ENCODE measurements at places on chromosomes 11 and 22.

DNA sequence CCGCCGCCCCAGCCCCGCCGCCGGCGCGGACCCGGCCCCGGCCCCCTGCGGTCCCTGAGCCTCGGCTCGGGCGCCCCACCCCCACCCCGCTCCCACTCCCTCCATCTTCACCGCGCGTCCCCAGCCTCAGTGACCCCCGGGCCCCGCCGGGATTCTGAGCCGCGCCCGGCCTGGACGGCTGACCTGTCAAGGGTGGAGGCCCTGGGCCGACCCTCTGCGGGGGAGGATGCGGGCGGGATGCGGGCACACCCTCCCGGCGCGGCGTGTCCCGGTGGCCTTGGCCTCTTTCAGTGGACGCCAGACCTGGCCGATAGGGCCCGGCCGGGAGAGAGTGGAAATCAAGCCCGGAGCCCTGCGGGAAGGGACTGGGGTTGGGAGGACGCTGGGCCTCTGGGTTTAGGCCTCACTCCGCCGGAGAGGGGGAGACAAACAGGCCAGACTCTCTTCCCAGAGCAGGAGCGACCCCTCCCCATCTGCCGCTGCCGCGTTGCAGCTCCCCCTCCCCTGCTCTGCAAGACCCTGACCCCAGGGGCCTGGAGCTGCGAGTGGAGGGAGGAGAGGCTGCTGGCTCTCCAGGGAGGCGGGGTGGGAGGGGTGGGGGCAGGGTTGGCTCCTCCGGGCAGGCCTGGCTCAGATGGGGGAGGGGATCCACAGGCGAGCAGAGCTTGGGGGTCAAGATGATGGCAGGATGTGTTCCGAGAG lies 525 bp downstream of the MAPK8IP2 start:
- no peak for DNase-seq

DNA sequence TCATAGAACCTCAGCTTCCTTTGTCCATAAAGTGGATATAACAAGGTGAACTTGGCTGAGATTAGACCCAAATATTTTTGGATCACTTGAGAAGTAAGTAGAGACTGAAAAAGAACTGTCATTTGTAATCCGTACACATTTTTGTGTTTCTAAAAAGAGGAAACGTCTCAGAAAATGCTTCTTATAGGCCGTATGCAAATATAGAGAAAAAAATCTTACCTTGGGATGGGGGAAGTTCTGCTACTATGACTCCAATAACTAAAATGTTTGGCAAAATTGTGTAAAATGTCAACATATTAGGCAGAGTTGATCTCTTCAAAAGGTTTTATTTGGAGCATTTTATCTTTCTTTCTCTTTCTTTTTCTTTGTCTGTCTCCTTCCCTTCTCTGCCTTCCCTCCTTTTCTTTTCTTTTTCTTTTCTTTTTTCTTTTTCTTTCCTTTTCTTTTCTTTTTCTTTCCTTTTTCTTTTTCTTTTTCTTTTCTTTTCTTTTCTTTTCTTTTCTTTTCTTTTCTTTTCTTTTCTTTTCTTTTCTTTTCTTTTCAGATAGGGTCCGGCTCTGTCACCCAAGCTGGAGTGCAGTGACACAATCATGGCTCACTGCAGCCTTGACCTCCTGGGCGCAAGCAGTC lies 48.2 kb downstream of the ADM start:
- no peak for DNase-seq

DNA sequence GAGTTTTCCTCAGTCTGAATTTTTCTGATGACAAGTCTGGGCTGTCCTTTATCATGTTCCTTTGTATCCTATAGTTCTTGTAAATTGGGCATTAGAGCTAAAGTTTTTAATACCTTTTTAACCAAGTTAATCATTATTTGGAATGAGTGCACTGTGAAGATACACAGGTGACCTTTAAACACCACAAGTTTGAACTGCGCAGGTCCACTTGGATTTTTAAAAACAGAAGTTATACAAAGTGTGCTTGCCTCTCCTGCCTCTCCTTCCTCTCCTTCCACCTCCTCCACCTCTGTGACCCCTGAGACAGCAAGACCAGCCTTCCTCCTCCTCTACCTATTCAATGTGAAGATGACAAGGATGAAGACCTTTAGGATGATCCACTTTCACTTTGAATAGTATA lies 4.4 kb upstream of the TCP11L1 start:
- no peak for DNase-seq

DNA sequence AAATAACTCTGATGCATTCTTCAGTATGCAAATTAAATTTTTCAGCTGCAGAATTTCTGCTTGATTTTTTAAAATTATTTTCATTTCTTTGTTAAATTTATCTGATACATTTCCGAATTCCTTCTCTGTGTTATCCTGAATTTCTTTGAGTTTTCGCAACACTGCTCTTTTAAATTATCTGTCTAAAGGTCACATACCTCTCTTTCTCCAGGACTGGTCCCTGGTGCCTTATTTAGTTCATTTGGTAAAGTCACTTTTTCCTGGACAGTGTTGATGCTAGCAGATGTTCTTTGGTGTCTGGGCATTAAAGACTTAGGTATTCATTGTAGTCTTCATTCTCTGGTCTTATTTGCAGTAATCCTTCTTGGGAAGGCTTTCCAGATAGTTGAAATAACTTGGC lies 577.4 kb upstream of the LUZP2 start:
- DNase-seq: no peak

- DNase-seq: no peak
Measured at GRCh38 chr11:72443016-72443415, 8.7 kb upstream of the CLPB start.

DNA sequence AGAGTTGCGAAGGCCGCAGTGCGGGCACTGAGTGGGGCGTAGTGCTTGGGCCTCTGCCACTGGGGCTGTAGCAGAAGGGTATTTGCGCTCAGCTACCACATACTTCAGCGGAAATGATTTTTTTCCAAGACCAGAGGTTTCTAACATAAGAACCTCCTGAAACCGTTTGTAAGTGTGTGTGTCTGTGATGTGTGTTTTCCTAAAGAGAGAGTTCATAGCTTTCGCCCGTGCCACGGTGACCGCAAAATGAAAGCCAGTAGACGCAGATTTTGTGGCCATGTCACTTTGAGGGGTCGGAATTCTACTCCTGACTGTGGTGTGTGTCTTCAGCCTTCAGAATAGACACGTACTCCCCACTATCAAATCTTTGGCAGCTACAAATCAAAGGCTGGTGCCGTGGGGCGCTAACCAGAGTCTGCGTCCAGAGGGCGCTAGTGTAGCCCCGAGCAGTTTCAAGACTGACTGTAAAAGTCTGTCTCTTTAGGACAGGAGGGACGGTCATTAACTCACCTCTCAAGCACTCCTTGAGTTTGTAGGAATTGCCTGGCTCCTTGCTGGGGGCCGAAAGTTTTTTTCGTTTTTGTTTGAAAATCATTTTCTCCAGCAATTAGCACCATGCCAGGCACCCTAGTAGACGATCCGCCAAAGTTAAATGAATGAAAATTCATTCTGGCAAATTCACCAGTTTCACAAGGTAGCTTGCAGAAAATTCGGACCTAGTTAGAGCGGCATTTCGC lies 2.5 kb upstream of the CALCA start:
- peak; percentile 37 for DNase-seq

DNA sequence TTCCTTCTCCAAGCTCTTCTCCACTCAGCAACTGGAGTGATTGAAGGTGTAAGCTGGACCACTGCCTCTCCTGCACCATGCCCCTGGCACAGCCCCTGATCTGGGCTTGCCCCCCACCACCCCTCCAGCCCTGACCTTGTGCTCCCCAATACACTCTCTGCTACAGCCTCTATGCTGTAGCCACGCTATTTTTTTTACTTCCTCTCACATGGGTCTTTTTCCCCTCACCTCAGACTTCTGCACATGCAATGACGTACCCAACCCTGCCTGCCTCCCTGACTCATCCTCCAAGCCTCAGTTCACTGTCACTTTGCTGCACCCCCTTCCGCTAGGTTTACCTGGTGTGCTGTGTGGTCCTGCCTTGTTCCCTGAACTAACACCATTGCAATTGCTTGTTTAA lies 9.0 kb downstream of the CSNK2A3 start:
- no peak for DNase-seq

- no peak for DNase-seq
Measured at GRCh38 chr22:45094825-45095224, 68.9 kb upstream of the NUP50 start.

- no peak for DNase-seq
Measured at GRCh38 chr22:22943521-22944267, 56.1 kb downstream of the IGLL5 start.

- DNase-seq: no peak
Measured at GRCh38 chr11:36103933-36104530, 160.2 kb downstream of the LDLRAD3 start.

GRCh38 chr11:124865181-124865901 lies at the start of gene ROBO3:
Gene ROBO3 (plus strand): TSS chr11:124865432. CDS start chr11:124865578, 146 bp downstream.
- no peak for DNase-seq

DNA sequence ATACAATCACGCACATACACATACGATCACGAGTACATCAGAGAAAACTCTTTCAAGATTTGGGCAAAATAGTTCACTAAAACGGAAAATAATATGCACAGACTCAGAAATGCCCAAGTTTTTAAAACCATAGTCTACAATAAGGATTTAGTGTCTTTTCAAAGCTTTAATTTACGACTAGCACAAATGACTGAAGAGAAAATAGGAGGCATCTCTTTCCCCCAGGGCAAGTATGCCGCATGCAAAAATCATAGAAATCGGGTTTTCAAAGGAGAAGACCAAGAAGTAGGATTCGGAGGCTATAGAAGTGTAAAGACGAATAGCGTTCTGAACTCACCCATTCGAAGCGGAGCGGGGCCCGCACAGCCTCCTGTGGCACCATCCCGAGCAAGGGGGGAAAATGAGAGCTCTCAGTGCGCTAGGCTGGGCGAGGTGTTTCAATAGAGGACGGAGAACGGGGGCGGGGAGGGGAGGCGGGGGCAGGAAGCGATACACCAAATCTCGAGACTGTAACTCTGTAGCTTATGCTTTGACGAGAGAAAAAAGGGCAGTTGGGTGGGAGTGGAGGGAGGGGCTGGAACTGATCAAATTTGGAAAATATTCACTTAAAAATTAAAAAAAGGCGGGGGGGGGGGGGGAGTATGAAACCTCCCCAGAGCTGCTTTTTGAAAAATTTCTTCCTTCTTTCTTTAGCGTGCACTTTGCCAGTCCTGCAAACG lies 15.8 kb downstream of the BLID start:
- DNase-seq: no peak

DNA sequence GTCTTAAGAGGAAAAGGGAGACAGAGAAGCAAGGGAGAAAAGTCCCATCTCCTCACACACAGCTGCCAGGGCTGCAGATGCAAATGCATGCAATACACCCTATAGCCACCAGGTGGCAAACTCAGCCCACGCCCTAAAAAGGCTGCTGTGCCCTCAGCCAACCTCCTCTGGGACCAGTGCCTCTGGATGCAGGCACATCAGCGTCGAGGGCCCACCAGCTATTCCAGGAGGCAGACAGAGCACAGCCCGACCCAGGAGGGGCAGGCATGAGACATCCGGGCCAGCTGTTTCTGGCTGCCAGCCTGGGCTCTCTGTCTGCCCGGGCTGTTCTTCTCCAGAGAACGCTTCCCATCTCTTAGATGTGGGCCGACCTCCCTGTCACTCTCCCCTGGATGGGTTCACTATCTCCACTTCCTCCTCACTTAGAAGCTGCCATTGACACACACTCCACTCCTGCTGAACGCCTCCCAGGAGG lies 39.7 kb downstream of the TPBGL start:
- DNase-seq: peak; percentile 81

DNA sequence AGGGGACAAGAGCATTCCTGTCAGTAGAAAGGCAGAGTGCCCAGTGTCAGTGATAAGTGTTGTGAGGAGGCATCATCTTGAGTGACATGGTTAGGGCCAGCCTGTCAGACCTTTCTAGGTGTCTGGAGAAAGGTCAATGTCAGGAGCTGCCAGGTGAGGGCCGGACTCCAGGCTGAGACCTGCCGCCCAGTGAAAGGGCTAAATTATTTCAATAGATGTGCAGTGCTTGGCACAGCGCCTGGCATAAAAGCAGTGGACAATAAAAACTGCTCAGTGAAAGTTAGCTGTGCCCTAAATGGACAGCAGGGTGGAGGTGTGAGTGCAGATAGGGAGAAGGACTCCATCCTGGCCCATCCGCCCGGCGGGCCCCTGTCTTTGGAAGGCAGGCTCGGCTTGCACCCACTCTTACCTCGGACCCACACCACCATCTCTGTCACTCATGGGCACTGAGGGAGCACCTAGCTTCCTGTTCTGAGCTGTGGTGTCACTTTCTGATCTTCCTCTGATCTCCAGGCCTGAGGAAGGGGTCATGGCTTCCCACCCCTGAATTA lies 23.5 kb upstream of the WNT11 start:
- no peak for DNase-seq

DNA sequence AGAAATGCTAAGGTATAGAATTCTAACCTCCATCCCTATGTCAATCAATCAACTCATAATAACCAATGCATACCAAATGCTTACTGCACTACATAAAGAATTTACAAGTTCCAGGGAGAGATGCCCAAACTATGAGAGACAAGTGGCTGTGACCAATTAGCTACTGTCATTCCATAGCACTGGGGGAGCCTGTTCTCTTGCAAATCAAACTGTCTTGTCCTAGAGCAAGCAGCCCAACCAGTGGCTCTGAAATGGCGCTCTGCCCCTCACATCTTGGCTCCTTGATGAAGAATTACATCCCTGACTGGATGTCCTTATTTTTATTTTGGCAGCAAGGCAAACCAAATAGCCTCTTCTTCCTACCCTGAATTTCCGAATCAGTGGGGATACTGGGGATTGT lies 272.4 kb upstream of the SYN3 start:
- DNase-seq: no peak
